Stimulated activated CD4-positive, alpha-beta T cell treated with anti-CD3 and anti-CD28 coated beads, Interleukin-4, amount 100 ng/mL, for 1 hour (primary cell): ENCODE measurements at places on chromosomes 13 and 19.

DNA sequence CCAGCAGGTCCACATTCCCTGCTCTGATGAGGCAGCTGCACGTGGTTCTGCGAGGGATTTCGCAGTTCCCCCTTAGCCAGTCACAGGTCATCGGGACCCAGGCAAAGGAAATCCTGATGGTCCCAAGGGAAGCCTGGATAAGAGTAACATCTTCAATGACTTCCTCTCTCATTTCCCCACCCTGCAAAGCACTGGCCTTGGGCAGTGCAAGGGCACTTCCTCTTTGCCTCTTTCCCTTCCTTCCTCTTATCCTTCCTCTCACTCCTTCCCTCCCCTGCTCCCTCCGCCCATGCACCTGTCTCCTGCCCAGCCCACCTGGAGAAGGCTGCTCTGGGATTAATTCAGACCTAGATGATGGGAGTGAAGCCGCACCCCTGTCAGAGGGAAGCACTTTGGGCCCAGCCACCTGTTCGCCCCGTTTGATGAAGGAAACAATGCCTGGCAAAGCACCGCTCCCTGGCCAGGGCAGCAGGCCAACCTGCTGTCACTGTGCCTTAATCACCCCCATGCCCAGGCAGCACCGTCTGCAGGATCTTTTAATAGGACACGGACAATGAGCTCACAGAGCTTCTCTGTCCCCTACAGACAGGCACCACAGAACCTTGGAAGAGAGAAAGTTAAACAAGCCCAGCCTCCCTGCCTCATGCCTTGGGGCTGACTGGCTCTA, 113.5 kb upstream of the PABPC3 start:
- no peak for DNase-seq

GRCh38 chr19:44846455-44847143, 502 bp downstream of the NECTIN2 start:
- DNase-seq = no peak

GRCh38 chr13:113794764-113795173, 35.7 kb downstream of the TMEM255B start:
- no peak for DNase-seq

DNA sequence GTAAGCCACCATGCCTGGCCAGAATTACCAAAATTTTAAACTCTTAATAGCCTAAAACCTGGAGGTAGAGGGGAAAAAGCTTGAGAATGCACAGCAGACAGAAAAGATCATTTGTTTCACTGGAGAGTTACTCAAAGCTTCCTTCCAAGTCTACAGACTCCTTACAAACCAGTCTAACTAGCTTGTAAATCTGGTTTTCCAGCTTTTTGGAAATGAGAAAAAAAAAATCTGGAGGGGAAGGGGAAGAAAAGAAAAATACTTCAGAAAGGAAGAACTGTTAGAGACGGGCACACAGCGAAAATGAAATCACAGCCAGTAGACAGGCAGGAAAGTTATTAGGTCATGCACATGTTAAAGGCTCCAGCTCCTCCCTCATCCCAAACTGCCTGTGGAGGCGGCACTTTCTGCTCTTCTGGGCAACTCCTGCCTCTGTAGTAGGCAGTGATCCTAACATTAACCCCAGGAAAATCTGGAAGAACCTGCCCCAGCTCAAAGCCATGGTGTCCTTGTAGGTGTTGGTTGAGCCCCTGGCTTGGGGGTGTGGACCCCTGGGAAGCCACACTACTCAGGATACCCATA, 17.3 kb downstream of the PARP4 start:
- DNase-seq = no peak

DNA sequence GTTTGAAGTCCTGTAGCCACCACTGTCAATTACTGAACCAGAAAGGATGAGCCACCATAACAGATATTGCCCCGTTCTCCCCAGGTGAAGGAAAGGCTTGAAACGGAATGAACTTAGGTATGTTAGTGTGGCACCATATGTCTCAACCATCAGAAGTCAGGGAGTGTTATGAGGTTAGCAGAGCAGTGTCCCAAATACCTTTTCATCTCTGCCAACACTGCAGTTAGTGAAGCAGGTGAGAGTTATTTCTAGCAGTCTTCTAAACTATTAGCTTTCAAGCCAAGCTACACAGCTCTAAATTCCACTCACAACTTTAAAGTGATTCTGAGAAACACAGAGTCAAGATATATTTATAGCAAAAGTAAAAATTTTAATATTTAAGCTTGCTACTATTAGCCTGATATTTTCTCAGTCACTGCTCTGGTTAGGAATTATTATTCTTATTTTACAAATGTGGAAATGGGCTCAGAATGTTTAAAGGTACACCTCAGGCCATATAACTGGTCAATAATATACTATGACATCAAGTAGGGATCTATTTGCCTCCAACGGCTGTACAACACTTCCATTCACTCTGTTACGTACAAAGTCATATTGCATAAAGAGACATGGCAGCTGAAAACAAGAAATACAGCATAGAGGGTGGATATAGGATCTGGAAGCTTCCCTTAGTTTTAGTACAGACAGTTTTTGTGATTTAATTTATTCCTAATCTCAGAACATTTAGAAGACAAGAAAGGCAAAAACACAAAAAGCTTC, 1527.1 kb upstream of the PRR20A start:
- no peak for DNase-seq

DNA sequence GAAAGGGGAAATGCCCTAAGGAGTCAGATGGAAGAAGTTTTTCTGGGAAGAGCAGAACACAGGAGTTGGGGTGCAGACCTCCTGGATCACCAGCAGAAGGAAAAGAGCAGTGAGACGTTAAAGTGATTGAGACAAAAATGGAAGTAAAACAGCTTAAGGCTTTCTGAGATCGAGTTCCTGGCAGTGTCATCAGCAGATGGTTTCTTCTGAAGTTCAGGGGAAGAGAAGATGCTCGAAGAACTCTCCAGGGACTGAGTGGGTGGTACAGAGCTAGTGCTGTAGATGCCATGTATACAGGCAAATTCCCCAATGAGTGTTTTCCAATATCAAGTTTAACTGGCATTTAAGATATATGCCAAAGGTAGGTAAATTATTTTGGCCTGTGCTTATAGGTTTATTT, 272.2 kb upstream of the KLF12 start:
- no peak for DNase-seq

- DNase-seq = no peak
Measured at GRCh38 chr13:55062662-55063061, 2034.0 kb downstream of the OLFM4 start.

DNA sequence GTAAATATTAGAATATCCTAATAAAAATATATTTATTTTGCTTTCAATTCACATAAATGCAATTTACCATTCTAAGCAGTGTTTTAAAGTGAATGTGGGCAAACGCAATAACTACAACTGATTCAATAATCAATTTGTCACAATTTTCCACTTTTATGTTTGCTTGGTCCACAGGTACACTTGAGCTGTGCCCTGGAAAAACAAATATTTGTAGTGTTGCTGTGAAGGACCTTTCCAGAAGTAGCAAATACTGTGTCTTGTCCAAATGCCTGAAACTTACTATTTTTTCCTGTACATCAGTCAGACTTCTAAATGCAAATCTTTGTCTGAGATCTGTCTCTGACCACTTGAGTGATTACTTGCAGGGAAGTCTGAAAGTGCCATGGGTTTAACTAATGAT, 845.8 kb upstream of the SLITRK5 start:
- no peak for DNase-seq

DNA sequence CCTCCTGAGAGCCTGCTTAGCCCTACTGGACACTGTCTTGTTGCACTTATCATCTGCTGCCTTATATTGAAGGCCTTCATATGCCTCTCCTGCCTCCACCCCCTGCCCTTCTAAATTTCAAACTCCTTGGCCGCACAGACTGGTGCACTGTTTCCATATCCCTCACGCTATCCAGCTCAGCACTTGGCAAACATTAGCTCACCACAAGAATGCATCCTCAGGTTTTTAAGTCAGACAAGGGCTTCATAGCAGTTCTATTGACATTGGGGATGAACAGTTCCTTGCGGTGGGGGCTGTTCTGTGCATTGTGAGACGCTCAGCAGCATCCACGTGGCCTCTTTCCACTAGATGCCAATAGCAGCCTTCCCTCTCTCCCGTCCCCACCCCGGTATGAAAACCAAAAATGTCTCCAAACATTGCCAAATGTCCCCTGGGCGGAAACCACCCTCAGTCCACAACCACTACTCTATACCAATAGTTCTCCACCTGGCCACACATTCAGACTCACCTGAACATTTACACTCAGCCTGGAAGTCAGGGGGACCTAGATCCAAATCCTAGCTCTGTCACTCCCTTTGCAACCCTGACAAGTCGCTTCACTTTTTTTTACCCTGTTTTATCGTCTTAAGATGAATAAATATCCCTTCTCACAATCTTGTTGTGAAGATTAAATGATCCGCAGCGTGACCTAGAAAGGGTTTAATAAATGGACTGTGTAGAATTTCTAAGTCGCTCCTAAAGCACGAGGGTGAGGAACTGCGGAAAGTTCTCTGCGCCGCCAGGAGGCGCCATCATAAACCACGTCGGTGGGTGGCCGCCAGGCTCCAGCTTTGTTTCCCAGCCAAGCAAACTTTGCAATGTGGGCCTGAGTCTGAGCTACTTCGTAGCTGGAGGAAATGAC, 3.6 kb upstream of the CEACAM3 start:
- peak; percentile 61 for DNase-seq

GRCh38 chr13:113002206-113002912, 33.3 kb downstream of the MCF2L start:
- DNase-seq = no peak

GRCh38 chr13:45917019-45917418, 65.5 kb upstream of the SIAH3 start:
- DNase-seq = no peak
